ENCODE measurements at places on chromosomes 3 and 15.
A peak's percentile ranks its signal among the peaks of the same experiment; 100 is the strongest.

DNA sequence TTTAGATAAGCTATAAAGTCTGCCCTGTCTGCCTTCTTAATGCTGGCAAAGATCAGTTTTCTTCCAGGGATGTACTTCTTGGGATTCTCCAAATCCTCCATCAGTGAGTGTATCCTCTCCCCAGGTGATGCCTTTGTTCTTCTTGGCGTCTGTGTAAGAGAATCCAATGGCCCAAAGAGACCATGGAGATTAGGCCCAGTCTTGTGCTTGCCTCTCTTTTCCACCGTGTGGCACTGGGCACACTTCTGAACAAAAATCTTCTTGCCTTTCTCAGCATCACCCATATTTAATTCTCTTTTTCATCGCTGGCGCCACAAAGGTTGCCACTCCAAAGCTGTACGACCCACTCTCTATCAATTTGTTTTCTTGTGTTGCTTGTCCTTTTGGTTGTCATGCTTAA, 32.2 kb upstream of the TAMM41 start:
- no peak for DNase-seq

- DNase-seq = no peak
Observed at GRCh38 chr3:12990306-12990705, 82.9 kb downstream of the IQSEC1 start.

- DNase-seq = no peak
Observed at GRCh38 chr3:9911863-9912262, 5.0 kb upstream of the IL17RC start.

- DNase-seq = no peak
Observed at GRCh38 chr15:99403597-99403996, 152.3 kb downstream of the LRRC28 start.

DNA sequence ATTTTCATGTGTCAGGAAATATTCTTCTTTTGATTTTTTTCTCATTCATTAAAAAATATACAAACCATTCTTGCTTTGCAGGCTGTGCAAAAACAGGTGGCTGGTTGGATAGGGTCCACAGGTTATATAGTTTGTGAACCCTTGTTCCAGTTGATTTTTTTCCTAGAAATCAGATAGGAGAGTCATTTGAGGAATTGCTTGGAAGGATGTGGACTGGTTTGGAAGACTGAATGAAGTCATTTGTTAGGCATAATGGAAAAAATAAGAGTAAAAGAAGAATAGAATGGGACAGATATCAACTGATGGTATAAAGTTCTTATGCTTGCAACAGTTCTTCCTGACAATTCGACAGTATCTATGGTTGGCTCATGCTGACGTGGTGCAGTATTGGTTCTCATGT, 189.4 kb downstream of the PTPRG start:
- DNase-seq = no peak

GRCh38 chr15:59312205-59312604, 60.5 kb downstream of the MYO1E start:
- no peak for DNase-seq

DNA sequence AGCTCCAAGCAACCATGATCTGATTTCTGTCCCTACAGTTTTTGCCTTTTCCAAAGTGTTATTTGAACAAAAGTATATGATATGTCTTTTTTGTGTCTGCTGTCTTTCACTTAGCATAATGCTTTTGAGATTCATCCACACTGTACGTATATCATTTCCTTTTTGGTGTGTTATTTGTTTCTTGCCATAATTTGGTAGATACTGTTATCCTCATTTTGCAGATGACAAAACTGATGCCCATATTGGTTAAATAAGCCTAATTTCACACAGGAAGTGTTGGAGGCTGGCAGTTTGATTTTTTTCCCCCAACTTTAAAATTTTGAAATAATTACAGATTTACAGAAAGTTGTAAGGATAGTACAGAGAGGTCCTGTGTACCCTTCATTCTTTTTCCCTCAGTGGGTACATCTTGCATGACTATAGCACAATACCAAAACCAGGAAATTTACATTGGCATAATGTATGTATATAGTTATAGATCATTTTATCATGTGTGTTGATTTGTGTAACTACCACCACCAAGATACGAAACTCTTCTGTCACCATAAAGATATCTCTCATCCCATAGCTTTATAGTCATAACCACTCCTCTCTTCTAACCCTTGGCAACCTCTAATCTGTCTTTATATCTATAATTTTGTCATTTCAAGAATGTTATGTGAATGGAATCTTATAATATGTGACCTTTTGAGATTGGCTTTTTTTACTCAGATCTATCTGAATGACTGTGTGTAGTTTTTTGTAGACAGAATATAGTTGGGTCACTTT, 55.6 kb downstream of the RASA2 start:
- no peak for DNase-seq

- DNase-seq = no peak
Observed at GRCh38 chr15:72758182-72758581, 25.4 kb downstream of the ADPGK start.

GRCh38 chr15:55499151-55499550, 8.9 kb downstream of the DNAAF4 start:
- DNase-seq = no peak

GRCh38 chr3:45554006-45554666, 40.4 kb upstream of the LIMD1 start:
- no peak for DNase-seq

GRCh38 chr3:174548841-174549623, 310.1 kb upstream of the NAALADL2 start:
- DNase-seq = no peak

- DNase-seq = peak; percentile 97
Observed at GRCh38 chr3:195542698-195543499, at the start of gene PPP1R2. TSS of gene PPP1R2 (minus strand) at chr3:195543325. CDS start at chr3:195543025, 300 bp downstream.

- no peak for DNase-seq
Observed at GRCh38 chr3:66602237-66602636, 101.4 kb upstream of the LRIG1 start.

GRCh38 chr3:127044996-127045395, 62.1 kb downstream of the PLXNA1 start:
- DNase-seq = no peak

- no peak for DNase-seq
Observed at GRCh38 chr3:50428007-50428633, 68.8 kb upstream of the TMEM115 start.

- peak; percentile 27 for DNase-seq
Observed at GRCh38 chr15:52220251-52220650, 29.1 kb upstream of the GNB5 start.

DNA sequence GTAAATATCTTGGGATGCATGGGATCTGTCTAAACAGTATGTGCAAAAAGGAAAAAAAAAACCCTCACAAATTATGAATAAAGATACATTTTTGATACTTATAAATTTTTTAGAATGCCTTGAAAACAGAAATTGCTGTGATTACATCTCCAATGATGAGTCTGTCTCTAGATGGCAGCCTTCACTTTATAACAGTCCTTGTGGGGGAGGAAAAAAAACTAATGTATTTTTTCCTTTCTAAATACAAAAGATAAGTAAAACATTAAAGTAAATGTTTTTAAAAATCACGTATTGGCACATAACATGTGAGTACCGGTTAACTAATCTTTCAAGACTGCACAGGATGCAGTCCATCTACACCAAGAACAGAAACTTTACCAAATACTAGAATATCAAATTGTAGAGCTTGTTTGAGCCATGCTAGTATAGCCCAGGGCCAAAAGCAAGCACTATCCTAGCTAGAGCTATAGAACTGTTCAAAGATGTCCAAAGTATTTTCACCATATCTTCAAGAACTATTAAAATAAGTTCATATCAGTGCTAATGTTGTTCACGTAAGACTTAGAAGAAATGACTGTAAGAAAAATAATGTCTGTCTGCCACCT, 206.4 kb downstream of the STAG1 start:
- no peak for DNase-seq

- peak; percentile 57 for DNase-seq
Observed at GRCh38 chr15:66864086-66864830, 162.2 kb downstream of the SMAD6 start.

- no peak for DNase-seq
Observed at GRCh38 chr3:73073091-73073707, 11.7 kb downstream of the EBLN2 start.

DNA sequence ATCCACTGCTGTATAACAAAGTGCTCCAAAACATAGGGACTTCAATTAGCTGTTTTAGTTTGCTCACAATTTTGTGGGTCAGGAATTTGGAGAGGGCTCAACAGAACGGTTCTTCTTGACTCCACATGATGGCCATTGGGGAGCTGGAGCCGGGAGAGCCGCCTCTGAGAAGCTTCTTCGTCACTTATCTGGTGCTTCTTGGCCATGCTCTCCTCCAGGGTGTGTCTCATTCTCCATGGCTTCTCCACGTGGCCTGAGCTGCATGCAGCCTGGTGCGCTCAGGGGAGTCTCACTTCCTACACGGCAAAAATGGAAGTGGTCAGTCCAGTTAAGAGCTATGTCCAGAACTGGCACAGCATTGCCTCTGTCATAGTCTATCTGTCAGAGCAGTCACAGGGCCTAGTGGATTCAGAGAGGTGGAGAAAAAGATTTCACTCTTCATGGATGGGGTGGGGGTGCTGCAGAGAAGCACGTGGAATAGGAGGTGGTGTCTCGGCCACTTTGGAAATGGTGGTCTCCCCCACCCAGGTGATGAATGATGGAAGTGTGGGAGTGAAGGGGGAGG, 26.3 kb upstream of the PRR23E start:
- DNase-seq = peak; percentile 65

- no peak for DNase-seq
Observed at GRCh38 chr3:100425316-100425715, 24.0 kb downstream of the LNP1 start.

DNA sequence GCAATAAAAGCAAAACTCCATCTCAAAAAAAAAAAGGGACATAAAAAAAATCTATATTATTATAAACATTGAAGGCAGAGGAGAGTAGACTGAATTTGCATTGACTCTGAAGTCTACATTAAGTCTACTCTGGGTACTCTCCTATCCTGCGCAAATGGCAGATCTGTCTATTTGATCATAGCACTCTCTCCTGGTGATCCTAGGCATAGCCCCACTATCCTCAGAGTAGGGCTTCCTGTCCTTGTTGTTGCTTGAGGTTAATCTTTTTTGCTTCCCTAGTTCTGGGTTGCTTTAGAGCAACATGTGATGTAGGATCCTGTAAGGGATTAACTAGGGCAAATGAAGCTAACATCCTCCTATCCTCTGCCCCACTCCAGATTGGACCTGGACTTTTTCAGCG, 82.1 kb upstream of the LRRFIP2 start:
- DNase-seq = no peak

- DNase-seq = no peak
Observed at GRCh38 chr15:90750186-90750585, 33.0 kb downstream of the BLM start.

DNA sequence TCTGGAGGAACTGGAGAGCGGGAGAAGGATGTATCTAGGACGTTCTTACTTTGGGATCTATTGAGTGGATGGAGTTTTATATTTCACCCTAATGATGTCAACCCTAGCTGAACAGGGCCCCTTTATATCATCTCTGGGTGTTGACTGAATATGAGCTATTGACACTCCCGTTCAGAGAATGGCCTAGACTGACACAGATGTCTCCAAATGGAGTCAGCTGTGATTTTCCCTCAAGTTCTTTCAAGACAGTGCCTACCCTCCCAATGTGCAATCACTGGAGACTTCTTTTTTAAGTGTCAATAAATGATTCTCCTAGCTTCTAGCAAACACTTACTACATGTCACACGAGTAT, 63.8 kb downstream of the FRMD4B start:
- DNase-seq = no peak

GRCh38 chr15:68365140-68365745, 66.7 kb downstream of the ITGA11 start:
- no peak for DNase-seq

- DNase-seq = no peak
Observed at GRCh38 chr15:71454462-71454996, 339.3 kb downstream of the THSD4 start.

DNA sequence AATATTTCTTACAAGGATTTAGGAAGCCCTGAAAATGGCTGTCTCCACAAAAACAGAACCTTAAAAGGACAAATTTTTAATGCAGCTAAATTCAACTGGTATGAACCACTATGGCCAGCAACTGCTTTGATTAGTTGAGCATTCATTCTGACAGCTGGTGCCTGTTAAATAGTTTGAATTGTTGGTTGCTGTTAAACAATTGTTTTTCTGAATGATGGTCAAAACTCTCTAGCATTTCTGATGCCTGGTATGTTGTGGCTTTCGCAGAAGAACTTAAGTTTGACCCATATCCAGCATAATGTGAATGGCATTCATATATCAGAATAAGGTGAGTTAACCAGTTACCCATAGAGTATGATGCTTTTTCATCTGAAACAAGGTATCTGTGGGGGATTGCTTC, 138.4 kb downstream of the MEIS2 start:
- no peak for DNase-seq

- no peak for DNase-seq
Observed at GRCh38 chr3:71566776-71567175, 16.8 kb downstream of the FOXP1 start.

DNA sequence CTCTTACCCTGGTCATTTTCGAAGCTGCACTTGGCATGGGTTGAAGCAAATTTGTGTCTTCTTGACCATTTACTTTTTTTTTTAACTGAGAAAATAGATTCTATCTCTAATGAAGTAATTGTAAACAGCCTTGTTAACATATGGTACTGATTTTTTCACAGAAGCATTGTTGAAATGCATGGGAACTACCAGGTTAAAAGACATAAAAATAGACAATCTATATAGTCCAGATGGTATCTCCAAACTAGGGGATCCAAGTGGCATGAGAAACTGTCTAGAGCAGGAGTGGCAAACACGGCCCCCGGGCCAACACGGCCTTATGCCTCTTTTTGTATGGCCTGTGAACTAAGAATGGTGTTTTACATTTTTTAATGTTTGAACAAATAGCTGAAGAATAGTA, 41.9 kb downstream of the CACNA1D start:
- DNase-seq = peak; percentile 30

GRCh38 chr3:194281306-194281705, 69.8 kb downstream of the CPN2 start:
- no peak for DNase-seq

DNA sequence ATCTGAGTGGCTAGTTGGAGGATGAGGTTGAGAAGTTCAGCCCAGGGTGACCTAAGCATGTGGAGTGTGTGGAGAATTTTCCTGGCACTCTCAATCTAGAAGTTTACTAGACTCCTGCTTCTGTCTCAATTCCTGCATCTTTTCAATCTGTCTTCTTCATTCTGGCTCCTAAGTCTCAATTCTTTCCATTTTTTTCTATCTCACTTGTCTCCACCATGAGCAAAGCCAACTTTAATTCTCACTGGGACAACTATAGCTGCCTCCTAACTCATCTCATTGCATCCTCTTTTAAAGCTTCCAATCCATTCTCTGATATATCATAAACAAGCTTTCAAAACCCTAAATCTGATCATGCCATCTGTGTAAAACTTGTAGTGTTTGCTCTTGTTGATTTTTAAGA, 569.3 kb downstream of the NAALADL2 start:
- DNase-seq = no peak

All from osteocyte (in vitro differentiated cells).